ENCODE measurements at places on chromosomes 6 and 20.

- no peak for DNase-seq
Measured at GRCh38 chr6:36171573-36171972, 25.0 kb upstream of the BRPF3 start.

DNA sequence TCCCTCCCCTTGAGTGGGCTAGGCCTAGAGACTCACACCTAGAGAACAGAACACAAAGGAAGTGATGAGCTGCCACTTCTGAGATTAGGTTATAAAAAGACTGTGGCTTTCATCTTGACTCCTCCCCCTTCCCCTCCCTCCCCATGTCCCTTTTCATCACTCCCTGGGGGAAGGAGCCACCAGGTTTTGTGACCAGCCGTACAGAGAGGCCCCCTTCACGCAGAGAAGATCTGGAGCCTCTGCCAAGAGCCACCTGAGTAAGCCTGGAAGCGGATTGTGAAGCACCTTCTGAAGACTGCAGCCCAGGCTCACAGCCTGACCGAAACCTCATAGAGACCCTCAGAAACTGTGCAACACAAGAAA lies 118.4 kb upstream of the NXT1 start:
- DNase-seq: no peak

DNA sequence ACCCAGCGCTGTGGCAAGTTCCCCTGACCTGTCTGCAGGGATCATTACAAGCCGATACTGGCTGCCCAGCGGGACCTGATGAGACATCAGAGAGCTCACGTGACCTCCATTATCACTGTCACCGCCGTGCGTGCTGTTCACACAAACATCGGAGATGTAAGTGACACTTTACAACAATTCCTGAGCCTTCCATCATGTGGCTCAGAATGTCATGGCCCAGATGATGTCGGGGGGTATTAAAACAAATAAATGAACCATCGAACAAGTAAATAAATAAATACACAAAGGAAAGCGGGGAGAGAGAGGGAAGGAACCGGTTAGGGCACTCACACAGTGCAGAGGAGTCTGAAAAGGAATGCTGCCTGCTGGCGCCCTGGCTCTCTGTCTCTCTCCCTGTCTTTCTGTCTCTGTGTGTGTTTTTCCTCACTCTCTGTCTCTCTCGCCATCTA lies 195.1 kb downstream of the BMP7 start:
- DNase-seq: no peak

GRCh38 chr6:4486568-4487315 lies 289.5 kb upstream of the CDYL start:
- no peak for DNase-seq

GRCh38 chr6:41650120-41650519 lies 11.9 kb downstream of the MDFI start:
- DNase-seq: no peak
